Renal pelvis (tissue), 12 donors: ENCODE measurements at places on chromosomes 2 and 18. TPM values are rescaled to one million over a fixed set of nuclear protein-coding genes. Genes with fewer than 3 reads are reported as not detected.

The ELOA2 gene
- not detected for polyA plus RNA-seq

The EFHD1 gene
- 58.4 TPM for polyA plus RNA-seq

The PRSS56 gene
- 0.13 TPM for polyA plus RNA-seq

The LYG1 gene
- 4.2 TPM for polyA plus RNA-seq

The CFAP53 gene
- polyA plus RNA-seq = 5.8 TPM

The DLX2 gene
- 0.12 TPM for polyA plus RNA-seq

The SATB2 gene
- polyA plus RNA-seq = 18.9 TPM

The GAREM2 gene
- 8.3 TPM for polyA plus RNA-seq

The GLI2 gene
- polyA plus RNA-seq = 14.4 TPM

The ORC2 gene
- polyA plus RNA-seq = 37.1 TPM

The DUSP19 gene
- 4.2 TPM for polyA plus RNA-seq

The TCF23 gene
- polyA plus RNA-seq = 0.50 TPM

The HDAC4 gene
- 14.0 TPM for polyA plus RNA-seq

The NEB gene
- 23.5 TPM for polyA plus RNA-seq

The CRYGD gene
- 0.26 TPM for polyA plus RNA-seq

The UGT1A4 gene
- polyA plus RNA-seq = not detected

The HRH4 gene
- 0.07 TPM for polyA plus RNA-seq

The CTAGE1 gene
- not detected for polyA plus RNA-seq

The TUBB8B gene
- polyA plus RNA-seq = 1.7 TPM

The C2orf78 gene
- not detected for polyA plus RNA-seq

The GCKR gene
- 0.10 TPM for polyA plus RNA-seq

The QPCT gene
- 11.5 TPM for polyA plus RNA-seq

The TRIM54 gene
- 7.6 TPM for polyA plus RNA-seq

The SERPINB13 gene
- not detected for polyA plus RNA-seq

The RAB27B gene
- polyA plus RNA-seq = 3.6 TPM

The TBC1D8 gene
- 44.6 TPM for polyA plus RNA-seq

The TUBA4A gene
- 32.9 TPM for polyA plus RNA-seq

The MOCOS gene
- 1.4 TPM for polyA plus RNA-seq

The SF3B1 gene
- polyA plus RNA-seq = 564 TPM

The MAL gene
- 283 TPM for polyA plus RNA-seq
